ENCODE measurements at places on chromosomes 16 and 17.

GRCh38 chr17:50171371-50172071 lies 5.7 kb downstream of the SGCA start:
- DNase-seq: no peak

- no peak for DNase-seq
Measured at GRCh38 chr16:65406933-65407332, 285.1 kb upstream of the CDH11 start.

DNA sequence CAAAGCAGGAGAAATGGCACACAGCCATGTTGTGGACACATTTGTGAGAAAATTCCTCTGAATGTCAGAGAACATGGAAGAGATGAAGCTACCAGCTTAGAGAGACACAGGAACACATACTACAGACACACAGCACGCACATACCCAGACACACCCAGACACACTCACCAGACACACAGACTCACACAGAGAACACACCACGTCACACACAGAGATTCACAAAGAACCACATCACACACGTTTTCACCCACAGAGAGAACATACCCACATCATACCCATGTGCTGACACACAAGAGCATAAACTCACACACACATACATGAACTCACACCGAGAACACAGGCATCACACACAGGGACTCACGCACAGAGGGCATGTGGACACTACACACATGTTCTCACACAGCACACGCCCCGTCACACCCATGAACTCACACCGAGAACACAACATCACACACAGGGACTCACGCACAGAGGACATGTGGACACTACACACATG lies 124.9 kb downstream of the METRNL start:
- no peak for DNase-seq

DNA sequence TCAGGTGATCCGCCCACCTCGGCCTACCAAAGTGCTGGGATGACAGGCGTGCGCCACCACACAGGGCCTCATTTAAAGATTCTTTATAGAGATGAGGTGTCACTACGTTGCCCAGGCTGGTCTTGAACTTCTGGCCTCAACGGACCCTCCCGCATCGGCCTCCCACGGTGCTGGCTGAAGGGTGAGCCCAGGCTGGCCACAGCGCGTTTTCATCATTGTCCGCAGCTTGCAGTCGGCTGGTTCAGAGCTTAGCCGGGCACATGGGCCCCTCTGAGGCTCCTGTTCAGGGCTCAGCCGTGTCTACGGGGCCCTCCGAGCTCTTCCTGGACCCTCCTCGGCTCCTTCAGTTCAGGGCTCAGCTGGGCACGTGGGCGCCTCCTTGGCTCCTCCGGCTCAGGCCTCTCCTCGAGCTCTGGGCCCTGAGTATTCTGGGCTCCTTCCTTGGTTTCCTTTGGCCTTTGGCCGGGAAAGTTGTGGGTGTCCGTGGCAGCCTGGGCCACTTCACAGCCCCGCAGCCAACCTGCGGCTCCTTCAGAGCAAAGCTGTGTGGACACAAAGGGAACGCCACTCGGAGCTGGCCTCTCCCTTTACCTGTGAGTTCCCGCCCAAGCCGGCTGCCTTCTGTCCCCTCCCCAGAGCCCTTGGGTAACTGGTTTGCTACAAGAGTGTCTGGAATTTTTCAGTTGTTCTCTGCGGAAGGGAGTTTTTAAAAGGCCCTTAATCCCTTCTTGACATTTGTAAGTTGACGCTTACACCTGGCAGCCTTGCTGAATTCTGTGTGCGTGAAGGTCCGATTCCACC lies 1.2 kb upstream of the MSLN start:
- no peak for DNase-seq

DNA sequence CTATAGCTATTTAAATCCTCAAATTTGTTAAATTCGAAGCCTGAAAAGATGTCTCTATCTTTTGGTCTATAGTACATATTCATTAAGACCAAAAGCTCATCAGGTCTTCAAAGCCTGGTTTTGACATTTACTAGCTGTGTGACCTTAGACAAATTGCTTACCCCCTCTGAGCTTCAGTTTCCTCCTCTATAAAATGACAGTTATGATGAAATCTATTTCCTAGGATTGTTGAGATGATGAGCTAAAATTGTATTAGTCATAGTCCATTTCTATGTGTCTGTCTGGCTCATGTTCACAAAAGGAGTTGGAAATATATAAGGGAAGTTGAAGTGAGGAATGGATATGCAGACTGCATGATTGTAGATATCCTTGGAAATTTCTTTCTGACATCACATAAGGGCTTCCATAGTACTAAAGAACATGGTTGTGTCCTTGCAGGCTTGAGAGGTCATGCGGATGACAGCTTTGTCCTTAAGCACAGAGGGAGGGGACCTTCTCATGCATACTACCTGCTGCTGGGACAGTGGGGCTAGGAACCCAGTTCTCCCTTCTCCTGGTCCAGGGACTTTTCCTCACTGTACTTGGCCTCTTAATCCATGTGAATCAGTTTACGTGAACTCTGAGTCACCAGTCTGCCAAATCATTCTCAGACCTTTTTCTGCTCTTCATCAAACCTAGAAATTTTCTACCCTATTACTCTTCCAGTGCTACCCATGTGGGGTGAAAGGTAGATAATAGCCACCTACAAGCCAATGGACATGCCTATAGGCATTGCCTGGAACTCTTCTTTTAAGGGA lies 487.5 kb upstream of the SALL1 start:
- no peak for DNase-seq

- DNase-seq: no peak
Measured at GRCh38 chr17:72267601-72268000, 146.8 kb downstream of the SOX9 start.

DNA sequence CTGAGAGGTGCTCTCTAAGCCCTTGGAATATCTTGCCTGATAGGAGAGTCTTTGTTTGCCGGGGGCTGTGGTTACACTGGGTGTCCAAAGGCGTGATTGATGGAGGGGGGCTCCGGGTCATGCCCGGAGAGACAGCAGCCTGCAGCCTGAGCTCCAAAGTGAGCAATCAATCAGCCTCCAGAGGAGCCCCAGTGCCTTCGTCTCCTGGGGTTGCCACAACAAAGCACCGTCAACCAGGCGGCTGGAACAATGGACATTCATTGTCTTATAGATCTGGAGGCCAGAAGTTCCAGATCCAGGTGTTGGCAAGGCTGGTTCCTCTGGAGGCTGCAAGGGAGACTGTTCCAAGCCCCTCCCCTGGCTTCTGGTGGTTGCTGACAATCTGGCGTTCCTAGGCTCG lies 24.0 kb upstream of the GINS2 start:
- DNase-seq: peak; percentile 19

DNA sequence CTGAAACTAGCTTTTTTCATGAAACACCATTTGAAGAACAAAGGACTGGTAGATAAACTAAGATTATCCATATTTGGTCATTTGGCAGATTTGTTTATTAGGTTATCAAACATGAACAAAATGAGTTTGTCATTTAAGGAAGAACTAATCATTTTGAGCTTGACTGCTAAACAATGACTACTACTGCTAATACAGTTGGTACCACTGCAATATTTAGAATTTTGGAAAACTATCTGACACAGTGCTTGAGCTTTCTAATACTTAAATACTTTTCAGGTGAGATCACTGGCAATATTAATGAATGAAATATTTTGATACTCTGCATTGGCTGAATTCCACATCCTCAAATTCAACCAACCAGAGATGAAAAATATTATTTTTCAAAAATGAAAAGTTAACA lies 47.2 kb downstream of the MED13 start:
- DNase-seq: no peak

Measured in NCI-H1694 treated with DMSO at 0.1 percent for 48 hours (cell line).